ENCODE measurements at places on chromosomes 11 and 22.

DNA sequence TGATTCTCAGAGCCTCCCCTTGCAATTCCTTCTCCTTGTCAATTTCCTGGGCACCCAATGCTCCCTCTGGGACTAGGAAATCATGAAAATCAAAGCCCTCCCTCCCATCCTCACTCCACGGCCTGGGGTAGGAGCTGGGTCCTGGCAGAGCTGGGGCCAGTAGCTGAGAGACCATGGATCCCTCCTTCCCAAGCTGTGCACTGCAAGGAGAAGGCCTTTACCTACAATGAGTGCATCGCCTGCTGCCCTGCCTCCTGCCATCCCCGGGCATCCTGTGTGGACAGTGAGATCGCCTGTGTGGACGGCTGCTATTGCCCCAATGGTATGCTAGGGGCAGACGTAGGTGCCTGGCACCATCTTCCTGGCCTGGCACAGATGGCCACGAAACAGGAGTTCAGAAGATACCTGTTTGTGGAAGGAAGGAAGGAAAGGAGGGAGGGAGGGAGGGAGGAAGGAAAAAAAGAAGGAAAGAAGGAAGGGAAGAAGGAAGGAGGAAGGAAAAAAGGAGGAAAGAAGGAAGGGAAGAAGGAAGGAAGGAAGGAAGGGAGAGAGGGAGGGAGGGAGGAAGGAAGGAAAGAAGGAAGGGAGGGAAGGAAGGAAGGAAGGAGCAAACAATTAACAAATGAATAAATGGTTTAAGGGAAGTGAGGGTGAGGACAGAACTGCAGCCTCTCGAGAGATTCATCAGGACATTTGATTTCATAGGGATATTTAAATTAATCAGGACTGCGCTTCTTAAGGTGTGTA, 12.5 kb downstream of the OTOG start:
- DNase-seq, result no peak

GRCh38 chr11:26607725-26608506, 35.9 kb upstream of the MUC15 start:
- no peak for DNase-seq

GRCh38 chr11:133238027-133238426, 294.3 kb downstream of the OPCML start:
- no peak for DNase-seq

- DNase-seq, result no peak
These were observed 218.4 kb upstream of the ZBED5 start for GRCh38 chr11:11076276-11076675.

- no peak for DNase-seq
These were observed 173.1 kb upstream of the API5 start for GRCh38 chr11:43138621-43139140.

DNA sequence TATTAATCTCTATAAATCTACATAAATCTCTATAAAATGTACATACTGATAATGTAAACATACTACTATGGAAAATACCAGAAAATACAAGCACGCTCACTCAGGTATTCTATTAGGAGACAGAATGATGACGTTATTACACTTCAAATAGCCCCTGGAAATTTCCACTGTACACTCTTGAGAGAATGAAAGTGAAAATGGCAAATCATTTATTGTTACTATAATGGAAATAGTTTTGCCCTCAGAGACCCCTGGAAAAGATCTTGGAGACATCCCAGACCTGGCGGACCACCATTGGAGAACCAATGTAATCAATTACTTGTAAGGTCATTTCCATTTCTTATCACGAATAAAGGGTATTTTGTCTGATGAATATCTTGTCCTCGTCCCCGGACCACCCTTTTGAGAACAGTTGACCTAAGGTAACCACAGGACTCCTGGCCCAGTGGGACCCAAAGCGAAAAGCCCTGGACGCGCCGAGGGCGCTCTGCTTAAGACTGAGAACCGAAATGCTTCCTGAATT, 509 bp upstream of the PRRG4 start:
- peak; percentile 76 for DNase-seq
